ENCODE measurements at places on chromosomes 3 and 15.

DNA sequence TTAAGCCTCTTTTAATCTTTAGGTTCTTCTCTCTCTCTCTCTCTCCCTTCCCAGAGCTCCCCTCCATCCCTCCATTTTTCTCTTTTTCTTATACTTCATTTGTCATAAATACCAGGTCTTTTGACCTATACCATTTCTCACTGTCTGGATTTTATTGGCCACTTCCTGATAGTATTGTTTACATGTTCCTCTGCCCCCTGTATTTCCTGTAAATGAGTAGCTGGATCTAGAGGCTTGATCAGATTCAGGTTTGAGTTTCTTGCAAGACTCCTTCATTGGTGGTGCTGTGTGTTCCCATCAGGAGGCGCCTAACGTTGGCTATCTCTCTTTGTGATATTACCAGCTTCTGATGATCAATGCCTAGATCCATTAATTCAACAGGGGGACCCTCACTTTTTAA is 42.2 kb downstream of the DAPK2 start:
- no peak for DNase-seq

GRCh38 chr3:168820810-168821415 is 725.2 kb upstream of the GOLIM4 start:
- DNase-seq = no peak

DNA sequence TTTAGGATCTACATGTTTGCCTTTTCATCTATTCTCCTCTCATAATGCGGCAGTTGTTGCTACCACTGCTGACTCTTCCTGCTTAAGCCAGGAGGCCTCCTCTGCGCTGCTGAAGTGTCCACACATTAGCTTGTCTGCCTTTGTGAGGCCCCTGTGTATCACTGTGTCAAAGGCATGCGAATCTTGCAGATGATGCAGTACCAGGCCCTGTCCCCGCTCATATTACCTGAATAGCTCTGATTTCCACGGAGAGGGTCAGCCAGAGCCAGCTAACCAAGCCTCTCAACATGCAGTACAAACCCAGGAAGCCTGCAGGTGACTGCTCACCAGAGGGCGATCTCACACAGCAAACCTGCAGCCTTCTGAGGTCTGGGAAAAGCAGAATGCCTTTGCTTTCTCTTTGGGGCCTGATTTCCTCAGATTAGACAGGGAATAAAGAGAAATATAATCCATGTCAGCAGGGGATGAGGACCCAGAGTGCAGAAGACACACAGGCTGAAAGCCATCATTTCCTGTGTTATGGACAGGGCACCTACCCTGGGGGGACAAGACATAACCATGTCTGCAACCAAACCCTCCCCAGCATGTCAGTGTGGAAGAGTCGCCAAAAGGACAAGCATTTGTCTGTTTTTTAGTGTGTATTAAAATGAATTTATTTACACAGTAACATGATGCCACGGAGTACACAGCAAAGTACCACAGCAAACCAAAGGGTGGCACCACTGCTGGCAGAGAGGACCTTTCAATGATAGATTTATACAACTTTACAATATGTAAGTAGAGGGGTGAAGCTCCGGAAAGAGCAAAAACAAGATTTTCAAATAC is 36.8 kb upstream of the TSPAN3 start:
- DNase-seq = peak; percentile 79

DNA sequence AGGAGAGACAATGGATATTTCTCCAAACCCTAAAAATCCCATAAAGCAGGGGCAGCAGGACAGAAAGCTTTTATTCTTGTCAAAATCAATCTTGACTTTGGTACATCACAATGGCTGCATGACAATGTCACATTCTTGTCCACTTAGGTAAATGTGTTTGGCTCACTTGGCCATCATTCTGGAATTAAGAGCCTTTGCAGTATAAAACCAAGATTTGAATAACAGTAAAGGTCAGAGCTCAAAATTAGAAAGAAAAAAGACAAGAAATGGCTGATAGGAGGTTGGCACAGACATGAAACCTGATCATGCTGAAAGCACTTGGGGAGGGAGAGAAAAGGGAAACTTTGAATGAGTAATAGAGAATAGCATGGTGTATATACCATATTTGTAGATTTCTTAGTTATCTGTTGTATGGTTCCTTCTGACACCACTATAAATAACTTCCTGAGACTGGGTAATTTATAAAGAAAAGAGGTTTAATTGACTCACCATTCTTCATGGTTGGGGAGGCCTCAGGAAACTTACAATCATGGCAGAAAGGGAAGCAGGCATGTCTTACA is 158.5 kb upstream of the SGO1 start:
- DNase-seq = no peak

DNA sequence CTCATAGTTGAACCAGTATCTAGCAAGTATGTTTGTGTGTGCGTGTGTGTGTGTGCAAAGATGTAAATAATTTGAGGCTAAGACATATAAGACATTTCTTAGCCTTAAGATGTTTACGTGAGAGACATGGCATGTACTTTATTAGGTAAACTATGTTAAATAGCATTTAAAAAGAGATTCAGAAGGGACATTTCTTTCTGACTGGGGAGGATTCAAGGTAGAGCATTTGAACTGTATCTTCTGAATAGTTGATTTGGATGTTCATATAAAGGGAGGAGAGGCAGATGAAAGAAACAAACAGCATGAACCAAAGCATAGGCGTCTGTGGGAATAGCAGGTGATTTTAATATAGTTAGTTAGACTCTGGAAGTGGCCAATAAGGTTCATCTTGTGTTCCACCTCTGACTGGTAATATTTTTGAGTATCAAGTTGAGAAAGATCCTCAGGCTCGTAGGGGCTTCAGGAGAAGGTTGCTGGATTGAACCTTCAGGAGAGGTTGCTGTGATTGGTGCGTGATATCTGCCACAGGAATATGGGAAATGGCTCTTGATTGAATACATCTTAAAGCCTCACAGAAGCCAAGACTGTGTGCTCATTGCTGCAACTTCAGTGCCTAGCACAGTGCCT is 12.6 kb downstream of the NFKBIZ start:
- no peak for DNase-seq

DNA sequence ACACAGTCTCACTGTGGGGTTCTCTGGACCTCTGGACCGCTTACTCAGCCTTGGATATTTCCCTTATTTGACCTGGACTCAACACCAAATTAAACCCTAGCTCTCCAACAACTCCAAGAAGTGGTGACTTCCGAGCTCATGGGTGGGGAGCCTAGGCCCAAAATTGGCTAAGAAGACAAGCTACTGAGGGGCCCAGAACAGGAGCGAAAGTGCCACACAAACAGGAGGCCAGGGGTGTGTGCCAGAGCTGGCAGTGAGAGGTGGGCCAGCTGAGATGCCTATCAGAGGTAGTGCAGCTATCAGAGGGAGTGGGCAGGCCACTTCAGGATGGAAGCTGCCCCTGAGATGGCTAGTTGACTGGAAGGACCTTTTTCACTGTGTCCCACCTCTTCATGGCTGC is 151.1 kb upstream of the PRR20G start:
- DNase-seq = peak; percentile 16

- DNase-seq = peak; percentile 93
These were observed 19.6 kb downstream of the PLXNA1 start for GRCh38 chr3:127002195-127003174.

GRCh38 chr3:32508711-32509110 is 6.1 kb upstream of the CMTM6 start:
- no peak for DNase-seq
